ENCODE measurements at places on chromosomes 2 and 18.

DNA sequence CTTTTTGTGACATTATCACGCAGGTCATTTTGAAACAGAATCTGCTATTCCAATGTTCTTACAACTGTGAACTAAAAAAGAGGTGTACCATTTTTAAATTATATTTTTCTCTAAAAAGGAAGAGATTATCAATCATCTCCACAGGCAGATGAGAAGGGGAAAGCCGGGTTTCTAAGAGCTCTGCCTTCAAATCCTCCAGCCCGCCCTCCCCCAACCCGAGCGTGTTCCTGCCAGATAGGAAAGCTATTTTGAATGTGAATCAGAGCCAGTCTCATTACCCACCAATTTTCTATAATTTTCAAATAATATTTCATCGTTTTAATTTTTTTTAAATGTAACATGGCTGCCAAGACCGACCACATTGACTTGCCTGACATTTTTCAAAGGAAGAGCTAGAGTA lies 65.9 kb downstream of the KCNF1 start:
- no peak for DNase-seq

GRCh38 chr2:207983641-207984042 lies 41.7 kb downstream of the PLEKHM3 start:
- DNase-seq, result no peak

DNA sequence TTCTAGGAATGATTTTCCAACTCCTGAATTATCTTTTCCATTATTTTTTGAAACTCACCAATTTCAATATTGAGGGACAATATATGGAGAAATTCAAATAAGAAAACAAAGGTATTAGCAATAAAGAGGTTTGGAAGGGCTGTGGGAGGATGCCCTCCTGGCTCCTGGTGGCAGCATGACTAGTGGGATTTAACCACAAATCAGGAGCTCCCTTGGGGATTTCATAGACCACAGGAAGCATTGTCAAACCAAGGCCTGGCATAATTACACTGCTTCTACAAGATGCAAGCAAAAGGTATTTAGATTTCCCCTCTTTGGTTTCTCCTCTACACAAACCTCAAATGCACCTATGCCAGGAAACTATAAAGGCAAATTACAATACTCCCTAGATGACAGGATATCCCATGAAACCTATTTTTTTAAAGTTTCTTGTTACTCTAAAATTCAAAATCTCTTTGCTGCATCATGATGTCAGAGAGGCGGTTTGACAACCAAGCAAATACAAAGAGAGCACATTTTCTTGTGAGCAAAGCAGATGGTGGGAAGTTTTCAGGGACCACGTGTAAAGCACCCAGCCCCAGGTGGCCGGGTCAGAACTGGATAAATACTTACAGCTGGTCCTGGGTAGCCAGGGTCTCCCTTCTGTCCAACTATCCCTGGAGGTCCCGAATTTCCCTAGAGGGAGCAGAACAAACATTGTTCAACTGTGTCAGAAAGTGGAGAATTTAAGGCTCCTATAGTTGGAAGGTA lies 67.9 kb downstream of the COL6A3 start:
- DNase-seq, result no peak

- no peak for DNase-seq
Measured at GRCh38 chr2:230700447-230700846, 12.2 kb upstream of the CAB39 start.

DNA sequence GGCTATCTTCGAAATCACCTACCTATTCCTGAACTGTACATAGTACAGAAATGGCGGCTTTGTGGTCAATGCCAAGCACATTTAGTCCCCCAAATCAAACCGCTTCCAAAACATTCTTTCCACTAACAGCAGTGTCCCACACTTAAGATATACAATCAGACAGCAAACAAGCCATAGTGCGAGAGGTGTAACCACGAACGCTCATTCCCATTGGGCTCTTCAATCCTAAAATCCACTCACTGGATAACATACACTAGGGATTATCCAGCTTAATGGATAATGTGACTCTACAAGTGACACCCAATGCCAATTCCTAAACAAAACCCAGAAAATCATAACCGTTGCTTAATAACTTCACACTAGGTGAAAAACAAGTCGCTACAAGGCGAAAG lies 2.0 kb downstream of the XPO1 start:
- DNase-seq, result no peak

DNA sequence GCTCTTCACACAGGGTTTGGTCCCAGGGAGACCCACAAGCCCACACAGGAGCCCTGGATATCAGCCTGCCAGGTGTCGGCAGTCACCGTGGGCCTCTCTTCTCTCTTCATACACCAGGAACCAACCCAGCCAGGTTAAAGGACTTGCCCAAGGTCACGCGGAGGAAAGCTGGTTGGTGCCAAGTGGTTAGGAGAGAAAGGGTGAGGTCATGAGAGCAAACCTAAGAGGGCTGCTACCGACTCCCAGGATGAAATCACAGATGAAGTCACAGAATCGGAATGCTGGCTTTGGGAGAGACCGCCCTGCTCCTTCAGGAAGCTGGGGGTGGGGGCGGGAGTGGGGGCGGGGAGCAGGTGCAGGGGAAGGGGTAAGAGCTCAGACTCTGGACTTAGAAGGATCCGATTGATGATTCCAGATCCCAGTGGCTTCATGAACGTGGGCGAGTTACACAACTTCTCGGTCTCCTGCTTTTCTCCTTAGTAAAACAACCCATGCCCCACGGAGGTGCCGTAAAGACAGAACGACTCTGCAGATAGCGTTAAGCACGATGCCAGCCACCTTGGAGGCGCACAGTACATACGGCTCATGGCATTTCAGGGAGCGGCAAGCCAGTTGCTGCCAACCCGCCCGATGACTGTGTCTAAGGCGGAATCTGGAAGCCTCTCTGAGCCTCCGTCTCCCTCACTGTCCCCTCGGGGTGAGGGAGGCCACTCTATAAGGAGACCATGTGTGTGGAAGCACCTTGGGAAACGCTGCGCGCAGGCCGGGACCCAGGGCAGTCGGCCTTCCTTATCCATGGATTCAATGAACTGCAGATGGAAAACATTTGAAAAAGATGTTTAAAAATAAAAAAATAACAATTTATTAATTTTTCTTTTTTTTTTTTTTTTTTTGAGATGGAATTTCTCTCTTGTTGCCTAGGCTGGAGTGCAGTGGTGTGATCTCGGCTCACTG lies 23.0 kb upstream of the TAF1B start:
- DNase-seq, result no peak

GRCh38 chr2:102080451-102081242 lies 61.9 kb upstream of the IL1R1 start:
- DNase-seq, result no peak

- DNase-seq, result no peak
Measured at GRCh38 chr2:45944074-45944473, 292.6 kb downstream of the PRKCE start.

DNA sequence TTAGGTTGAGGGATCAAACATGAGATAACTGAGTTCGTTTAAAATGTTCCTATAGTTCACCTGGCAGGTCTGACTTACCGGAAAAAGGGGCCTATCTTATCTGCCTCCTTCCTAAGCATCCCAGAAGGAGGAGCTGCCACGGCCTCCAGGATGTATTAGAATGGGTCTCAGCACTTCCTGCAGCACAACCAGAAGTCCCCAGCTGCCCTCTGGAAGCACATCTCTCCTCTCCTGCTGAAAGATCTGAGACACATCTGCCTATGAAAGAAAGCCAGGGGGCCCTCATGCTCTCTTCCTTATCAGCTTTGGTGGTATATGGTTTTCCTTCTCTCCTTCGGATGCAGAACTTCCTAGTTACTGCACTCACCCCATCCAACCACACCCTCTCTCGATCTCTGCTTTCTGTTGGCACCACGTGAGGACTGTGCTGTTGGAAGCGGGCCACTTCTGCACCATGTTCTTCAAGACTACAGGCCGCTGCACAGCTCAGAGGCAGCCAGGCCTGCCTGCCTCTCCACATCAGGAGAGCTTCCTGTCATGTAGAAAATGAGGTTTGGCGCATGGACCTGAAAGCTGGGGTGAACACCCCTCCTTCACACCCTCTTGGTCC lies 6.5 kb downstream of the IGFBP5 start:
- DNase-seq, result no peak

DNA sequence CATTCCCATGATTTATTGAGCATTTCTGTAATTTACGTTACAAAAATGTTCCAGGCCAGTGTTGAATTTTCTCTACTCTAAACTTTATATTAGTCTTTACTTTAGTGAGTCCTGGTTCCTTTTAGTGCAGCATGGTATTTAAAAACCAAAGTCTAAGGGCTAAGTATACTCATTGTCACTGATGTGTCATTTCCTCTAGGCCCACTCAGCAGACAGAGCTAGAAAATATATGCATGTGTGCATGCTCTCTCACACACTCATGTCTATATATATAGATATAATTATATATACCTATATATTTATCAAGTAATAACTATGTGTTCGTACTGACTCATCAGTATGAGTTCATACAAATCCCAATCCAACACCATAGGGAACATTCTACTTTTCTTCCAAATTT lies 132.5 kb upstream of the SLC8A1 start:
- no peak for DNase-seq

- DNase-seq, result no peak
Measured at GRCh38 chr2:184769023-184769422, 170.7 kb downstream of the ZNF804A start.

DNA sequence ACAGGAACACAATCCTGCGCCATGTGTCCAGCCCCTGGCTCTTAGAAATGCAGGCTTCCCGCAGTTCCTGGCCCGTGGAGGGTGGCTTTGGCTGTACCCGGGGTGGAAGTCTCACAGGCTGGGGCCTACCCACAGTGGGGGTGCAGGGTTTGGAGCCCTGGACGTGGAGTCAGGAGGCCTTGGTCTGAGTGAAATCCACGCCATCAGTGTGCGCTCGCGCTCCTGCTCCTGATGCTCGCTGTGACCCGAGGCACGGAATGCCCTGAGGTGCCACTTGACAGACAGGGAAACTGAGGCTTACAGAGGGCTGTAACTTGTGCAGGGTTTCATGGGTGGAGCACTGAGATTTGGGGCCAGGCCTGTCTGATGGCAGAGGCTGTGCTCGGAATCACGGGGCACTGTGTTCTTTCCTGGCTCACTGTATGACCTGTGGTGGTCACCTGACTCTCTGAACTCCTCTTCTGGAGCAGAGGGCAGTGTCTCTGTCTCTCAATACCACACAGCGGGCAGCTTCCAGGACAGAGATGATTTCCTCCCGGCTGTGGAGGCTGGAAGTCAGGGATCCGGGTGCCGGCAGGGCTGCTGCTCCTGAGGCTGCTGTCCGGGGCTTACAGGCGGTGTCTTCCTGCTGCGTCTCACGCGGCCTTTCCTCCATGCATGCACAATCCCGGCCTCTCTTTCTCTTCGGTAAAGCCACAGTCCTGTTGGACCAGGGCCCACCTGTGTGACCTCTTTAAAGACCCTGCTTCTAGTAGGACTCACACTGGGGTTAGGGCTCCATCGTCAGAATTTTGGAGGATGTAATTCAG lies 25.9 kb upstream of the ALLC start:
- DNase-seq, result no peak

DNA sequence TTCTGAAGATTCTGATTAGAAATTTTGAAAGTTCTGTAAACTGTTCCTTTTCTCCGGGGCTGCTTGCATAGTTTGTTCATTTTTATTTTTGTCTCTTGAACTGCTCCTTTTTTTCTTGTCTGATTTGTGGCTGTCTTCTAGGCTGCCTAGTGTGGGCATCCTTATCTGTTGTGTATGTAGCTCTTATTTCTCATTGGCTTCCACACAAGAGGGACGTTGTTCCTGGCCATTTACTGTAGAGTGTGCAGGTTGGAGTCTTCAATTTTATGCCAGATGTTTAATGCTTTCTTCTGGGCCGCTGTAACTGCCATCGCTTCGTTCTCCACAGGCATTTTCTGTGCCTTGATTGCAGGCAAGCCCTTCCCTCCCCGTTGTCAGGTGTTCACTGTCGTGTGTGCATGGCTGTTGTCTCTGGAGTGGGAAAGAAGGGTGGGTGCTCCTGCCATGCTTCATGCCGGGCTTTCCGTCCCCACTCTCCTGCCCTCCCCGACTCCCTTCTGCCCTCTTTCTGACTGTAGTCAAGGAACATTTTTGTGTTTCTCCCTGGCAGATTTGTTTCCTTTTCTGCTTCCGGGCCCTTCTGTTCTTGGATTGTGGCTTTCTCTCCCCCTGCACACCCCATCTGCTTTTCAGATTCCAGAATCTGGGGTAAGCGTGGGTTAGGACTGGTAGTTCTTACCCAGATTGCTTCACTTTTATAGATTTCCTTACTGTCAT lies 15.5 kb downstream of the CEP192 start:
- DNase-seq, result no peak

- DNase-seq, result no peak
Measured at GRCh38 chr2:120476141-120476540, 130.2 kb downstream of the INHBB start.

DNA sequence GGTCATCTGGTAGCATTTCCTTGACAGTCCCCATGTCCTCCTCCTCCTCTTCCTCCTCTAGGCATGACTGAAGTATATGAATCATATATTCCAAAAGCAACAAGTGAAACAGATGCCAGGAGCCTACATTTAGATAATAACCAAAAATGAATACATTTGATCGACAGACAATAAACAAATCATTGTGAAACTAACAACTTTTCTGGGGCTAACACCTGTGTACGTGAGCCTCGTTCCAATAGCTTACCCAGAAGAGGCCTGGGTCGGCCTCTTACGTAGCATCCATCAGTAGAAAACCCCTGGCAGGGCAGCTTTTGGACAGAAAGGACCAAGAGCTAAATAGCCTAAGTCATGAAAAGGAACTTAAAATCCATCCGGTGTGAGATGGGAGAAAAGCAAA lies 15.3 kb upstream of the CREG2 start:
- no peak for DNase-seq

- DNase-seq, result no peak
Measured at GRCh38 chr18:70453058-70453775, 164.4 kb downstream of the SOCS6 start.

DNA sequence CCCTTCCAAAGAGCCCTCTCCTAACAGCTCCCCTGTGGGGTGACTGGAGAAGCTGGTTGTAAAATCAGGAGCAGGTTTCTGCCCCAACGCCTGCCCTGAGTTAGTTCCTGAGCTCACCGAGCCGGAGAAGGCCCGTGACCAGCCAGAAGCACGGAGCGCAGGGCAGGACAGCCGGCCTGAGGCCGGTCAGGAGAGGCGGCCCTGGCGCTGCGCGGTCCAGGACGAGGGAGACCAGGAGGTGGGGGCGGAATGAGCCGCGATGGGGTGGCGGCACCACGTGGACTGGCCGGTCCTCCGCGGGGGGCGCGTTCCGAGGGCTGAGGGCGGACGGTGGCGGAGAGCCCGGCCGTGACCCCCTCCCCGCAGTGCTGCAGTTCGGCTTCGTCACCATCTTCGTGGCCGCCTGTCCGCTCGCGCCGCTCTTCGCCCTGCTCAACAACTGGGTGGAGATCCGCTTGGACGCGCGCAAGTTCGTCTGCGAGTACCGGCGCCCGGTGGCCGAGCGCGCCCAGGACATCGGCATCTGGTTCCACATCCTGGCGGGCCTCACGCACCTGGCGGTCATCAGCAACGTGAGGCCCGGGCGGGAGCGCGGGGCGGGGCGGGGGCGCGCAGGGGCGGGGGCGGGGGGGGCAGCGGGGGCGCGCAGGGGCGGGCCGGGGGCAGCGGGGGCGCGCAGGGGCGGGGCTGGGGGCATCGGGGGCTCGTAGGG lies 29.0 kb downstream of the ANO7 start:
- peak; percentile 63 for DNase-seq

DNA sequence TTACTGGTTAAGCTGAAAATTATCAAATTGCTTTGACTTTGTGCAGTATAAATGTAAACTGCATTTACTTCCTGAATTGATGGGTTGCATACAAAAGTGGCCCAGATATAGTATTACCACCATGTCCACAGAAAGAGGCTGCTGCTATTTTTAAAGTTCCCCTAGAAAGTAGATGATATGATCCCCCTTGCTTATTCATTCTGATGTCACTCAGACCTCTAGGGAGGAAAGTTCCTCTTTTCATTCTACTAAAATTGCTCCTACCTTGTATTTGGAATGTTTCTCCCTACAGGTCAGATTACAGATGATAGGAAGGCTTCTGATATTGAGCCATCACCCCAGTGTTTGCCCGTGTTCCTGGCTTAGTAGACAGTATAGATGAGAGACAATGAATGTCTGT lies 247.6 kb upstream of the TNP1 start:
- no peak for DNase-seq
